ENCODE measurements at places on chromosomes 4 and X. TPM values are rescaled to one million over a fixed set of nuclear protein-coding genes. Genes with fewer than 3 reads are reported as not detected.

DNA sequence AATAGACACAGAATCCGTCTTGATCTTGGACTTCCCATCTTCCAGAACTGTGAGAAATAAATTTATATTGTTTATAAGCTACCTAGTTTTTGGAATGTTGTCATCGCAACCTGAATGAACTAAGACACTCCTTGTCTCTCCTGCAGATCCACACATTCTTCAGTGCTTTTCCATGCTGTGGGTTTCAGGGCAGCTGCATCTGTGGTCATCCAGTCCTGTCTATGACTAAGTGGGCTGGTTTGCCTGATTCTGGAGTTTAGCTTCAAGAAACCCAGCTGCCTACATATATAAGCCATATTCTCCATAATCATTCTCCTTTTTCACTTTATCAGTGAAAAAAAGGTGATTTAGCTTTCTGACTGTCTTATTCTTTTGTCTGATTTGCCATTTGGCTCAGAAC lies 170.3 kb upstream of the KIT start:
- no peaks in the 10 kb centered on the region for H3K36me3 ChIP-seq
- no peak overlapping the region for H3K27ac ChIP-seq
- no peaks in the 10 kb centered on the region for H3K4me1 ChIP-seq
- H3K27me3 ChIP-seq, result no peaks in the 10 kb centered on the region

- no peak for DNase-seq
- H3K27ac ChIP-seq, result no peak overlapping the region
- no peak overlapping the region for H3K4me3 ChIP-seq
These were observed 70.8 kb downstream of the ADRA2C start for GRCh38 chr4:3836756-3837601.

DNA sequence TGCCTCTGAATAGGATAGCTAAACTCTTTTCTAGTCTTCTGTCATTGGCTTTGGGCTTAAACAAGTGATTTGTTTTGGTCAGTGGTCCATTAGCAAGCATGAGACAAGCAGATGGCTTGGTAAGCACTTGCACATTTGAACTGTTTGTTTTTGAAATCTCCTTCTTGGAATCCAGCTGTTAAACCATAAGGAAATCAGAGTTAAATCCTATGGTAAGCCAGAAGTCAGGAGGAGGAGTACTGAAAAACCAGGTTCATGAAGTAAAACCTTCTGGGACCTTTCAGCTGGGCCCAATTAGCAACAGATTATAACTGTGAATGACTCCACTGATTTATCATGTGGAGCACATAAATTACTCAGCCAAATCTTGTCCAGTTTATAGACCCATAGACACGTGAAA lies 1042.5 kb upstream of the PABPC4L start:
- no peak overlapping the region for H3K27ac ChIP-seq
- no peaks in the 10 kb centered on the region for H3K36me3 ChIP-seq
- H3K4me3 ChIP-seq, result no peak overlapping the region
- no peaks in the 10 kb centered on the region for H3K4me1 ChIP-seq
- H3K27me3 ChIP-seq, result no peaks in the 10 kb centered on the region

Gene FOXP3
- 0.29 TPM for total RNA-seq

Gene CSAG3
- not detected for total RNA-seq

- H3K27me3 ChIP-seq, result peaks cover 73% of the 10 kb centered on the region
- H3K4me1 ChIP-seq, result peaks cover 6% of the 10 kb centered on the region
- no peak overlapping the region for H3K27ac ChIP-seq
- H3K4me3 ChIP-seq, result no peak overlapping the region
- DNase-seq, result no peak
- peaks cover 2% of the 10 kb centered on the region for H3K36me3 ChIP-seq
These were observed 7.6 kb downstream of the NKX6-1 start for GRCh38 chr4:84491481-84491880.

GRCh38 chrX:101658661-101659491 lies 774 bp downstream of the ARMCX2 start:
- peak overlapping the region; percentile 56 for H3K27ac ChIP-seq
- H3K27me3 ChIP-seq, result peaks cover 2% of the 10 kb centered on the region
- DNase-seq, result peak; percentile 23
- H3K4me1 ChIP-seq, result peaks cover 20% of the 10 kb centered on the region
- peak overlapping the region; percentile 84 for H3K4me3 ChIP-seq

Gene HTT-AS
- not detected for total RNA-seq

GRCh38 chr4:70838204-70838603 lies 1.5 kb downstream of the GRSF1 start:
- no peak for DNase-seq
- H3K27me3 ChIP-seq, result no peaks in the 10 kb centered on the region
- peak overlapping the region; percentile 93 for H3K27ac ChIP-seq
- peaks cover 26% of the 10 kb centered on the region for H3K36me3 ChIP-seq
- H3K4me1 ChIP-seq, result peaks cover 49% of the 10 kb centered on the region
- peak overlapping the region; percentile 93 for H3K4me3 ChIP-seq

Gene SYAP1
- total RNA-seq, result 16.8 TPM

Data from activated B cell treated with CpG ODN at 0.5 μM for 24 hours (primary cell).